ENCODE measurements at places on chromosomes 4 and X.
A peak's percentile ranks its signal among the peaks of the same experiment; 100 is the strongest.

DNA sequence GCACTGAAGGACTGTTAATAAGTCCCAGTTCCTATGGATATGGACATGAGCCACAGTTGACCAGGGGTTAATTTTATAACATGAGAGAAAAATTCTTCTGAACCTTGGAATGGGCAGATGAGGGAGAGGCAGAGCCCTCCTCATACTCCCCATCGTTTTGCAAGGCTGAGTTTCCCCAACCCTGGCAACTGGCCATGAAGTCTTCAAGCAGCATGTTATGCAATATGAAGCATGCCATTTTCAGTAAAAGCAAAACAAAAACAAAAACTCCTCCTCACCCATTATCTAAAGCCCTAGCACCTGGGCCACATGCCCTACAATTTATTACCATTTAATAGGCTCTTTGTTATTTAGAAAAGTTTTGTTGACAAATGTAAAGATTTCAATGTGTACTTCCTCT, 64.5 kb downstream of the GPC4 start:
- DNase-seq = no peak

- DNase-seq = no peak
Observed at GRCh38 chrX:16914058-16914457, 32.4 kb upstream of the REPS2 start.

GRCh38 chr4:145298885-145299284, 118.5 kb upstream of the OTUD4 start:
- no peak for DNase-seq

GRCh38 chr4:2254665-2255500, 7.0 kb downstream of the MXD4 start:
- peak; percentile 3 for DNase-seq

GRCh38 chrX:21840193-21840545, 752 bp downstream of the MBTPS2 start:
- no peak for DNase-seq

DNA sequence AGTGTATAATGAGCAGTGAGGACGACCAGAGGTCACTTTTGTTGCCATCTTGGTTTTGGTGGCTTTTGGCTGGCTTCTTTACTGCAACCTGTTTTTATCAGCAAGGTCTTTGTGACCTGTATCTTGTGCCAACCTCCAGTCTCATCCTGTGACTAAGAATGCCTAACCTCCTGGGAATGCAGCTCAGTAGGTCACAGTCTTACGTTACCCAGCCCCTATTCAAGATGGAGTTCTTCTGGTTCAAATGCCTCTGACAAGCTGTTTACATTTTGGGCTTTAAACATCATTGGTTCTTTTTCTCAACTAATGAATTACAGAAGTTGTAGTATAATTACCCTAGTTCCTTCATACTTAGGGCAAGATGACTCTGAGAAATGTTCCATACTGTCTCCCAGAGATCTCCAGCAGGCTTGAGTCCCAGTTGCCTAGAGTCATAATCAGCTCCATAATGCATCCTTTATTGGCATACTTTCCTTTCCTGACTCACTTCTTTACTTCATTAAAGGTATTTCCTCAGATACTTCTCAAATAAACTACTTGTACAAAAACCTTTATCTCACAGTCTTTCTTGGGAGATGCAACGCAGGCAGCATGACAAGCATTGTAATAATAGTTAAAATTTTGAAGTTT, 136.5 kb downstream of the KDM6A start:
- no peak for DNase-seq

- no peak for DNase-seq
Observed at GRCh38 chr4:3493720-3494461, 30.8 kb downstream of the DOK7 start.

DNA sequence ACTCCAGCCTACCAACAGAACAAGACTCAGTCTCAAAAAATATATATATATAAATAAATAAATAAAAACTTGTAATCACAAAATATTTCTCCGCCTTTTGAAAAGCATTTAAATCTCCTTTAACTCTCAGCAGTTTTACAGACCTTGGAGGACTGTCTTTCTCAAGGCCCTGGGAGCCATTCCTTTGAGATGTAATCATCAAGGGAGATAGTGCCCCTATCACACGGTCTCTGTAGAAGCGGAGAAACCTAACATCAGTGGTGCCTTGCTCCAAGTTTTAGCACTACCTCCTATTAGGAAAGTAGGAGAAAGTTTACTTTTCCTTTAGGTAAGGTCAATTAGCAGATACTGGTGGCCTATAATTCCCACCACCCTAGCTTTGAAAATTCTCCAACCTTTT, 58.5 kb downstream of the ANTXR2 start:
- no peak for DNase-seq

- no peak for DNase-seq
Observed at GRCh38 chr4:139645458-139645857, 20.2 kb upstream of the MGST2 start.

- no peak for DNase-seq
Observed at GRCh38 chr4:38581426-38582106, 82.4 kb upstream of the KLF3 start.

- DNase-seq = no peak
Observed at GRCh38 chr4:115437739-115438138, 324.3 kb upstream of the NDST4 start.

All from BE2C (cell line).